ENCODE measurements at places on chromosomes 7 and 10. TPM values are rescaled to one million over a fixed set of nuclear protein-coding genes. Genes with fewer than 3 reads are reported as not detected.

The PDE1C gene
- 14.9 TPM for total RNA-seq

The VWDE gene
- 1.8 TPM for total RNA-seq

The CRHR2 gene
- not detected for total RNA-seq

The CPA2 gene
- total RNA-seq: not detected

DNA sequence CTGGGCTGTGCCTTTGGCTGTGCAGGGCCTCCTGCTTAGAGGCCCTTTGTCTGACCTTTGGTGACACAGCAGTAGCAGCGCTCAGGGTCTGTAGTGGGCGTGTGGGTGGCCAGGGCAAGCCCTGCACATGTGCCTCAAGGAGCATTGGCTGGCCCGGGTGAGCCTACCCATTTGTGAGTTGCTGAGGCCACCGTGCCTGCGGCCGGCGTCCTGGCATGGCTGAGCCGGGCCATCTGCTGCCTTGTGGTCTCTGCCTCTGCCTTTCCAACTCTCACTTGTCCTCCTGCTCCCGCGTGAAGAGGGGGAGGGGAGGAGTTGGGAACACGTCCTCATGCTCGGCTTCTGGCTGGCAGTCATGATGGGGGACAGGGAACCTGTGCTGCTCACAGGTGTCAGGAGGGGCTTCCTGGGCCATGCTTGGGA lies 9.2 kb upstream of the ORAI2 start:
- H3K27me3 ChIP-seq: no peaks in the 10 kb centered on the region
- H3K27ac ChIP-seq: no peak overlapping the region
- peaks cover 8% of the 10 kb centered on the region for H3K36me3 ChIP-seq
- DNase-seq: no peak
- no peak overlapping the region for H3K4me3 ChIP-seq

GRCh38 chr7:134554417-134554966 lies 5.6 kb downstream of the AKR1B15 start:
- no peaks in the 10 kb centered on the region for H3K36me3 ChIP-seq
- H3K4me3 ChIP-seq: no peak overlapping the region

- H3K27me3 ChIP-seq: no peaks in the 10 kb centered on the region
- H3K4me3 ChIP-seq: no peak overlapping the region
- no peaks in the 10 kb centered on the region for H3K4me1 ChIP-seq
- H3K36me3 ChIP-seq: peaks cover 69% of the 10 kb centered on the region
Measured at GRCh38 chr7:98911916-98912315, 33.6 kb downstream of the TRRAP start.

DNA sequence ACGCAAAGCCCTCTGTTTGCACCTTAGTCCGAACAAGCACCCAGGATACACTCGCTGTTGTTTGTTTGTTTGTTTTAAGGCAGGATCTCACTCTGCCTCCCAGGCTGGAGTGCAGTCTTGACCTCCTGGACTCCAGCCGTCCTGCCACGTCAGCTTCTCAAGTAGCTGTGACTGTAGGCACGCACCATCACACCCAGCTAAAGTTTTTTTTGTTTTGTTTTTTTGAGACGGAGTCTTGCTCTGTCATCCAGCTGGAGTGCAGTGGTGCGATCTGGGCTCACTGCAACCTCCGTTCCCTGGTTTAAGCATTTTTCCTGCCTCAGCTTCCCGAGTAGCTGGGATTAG lies 76.8 kb downstream of the CTBP2 start:
- DNase-seq: peak; percentile 77
- no peak overlapping the region for H3K4me3 ChIP-seq
- no peaks in the 10 kb centered on the region for H3K27me3 ChIP-seq
- H3K36me3 ChIP-seq: peaks cover 10% of the 10 kb centered on the region
- peaks cover 30% of the 10 kb centered on the region for H3K4me1 ChIP-seq
- peak overlapping the region; percentile 89 for H3K27ac ChIP-seq

GRCh38 chr7:50266635-50267386 lies 37.7 kb upstream of the IKZF1 start:
- H3K36me3 ChIP-seq: no peaks in the 10 kb centered on the region
- no peaks in the 10 kb centered on the region for H3K4me1 ChIP-seq
- H3K4me3 ChIP-seq: no peak overlapping the region
- no peak overlapping the region for H3K27ac ChIP-seq
- DNase-seq: no peak

DNA sequence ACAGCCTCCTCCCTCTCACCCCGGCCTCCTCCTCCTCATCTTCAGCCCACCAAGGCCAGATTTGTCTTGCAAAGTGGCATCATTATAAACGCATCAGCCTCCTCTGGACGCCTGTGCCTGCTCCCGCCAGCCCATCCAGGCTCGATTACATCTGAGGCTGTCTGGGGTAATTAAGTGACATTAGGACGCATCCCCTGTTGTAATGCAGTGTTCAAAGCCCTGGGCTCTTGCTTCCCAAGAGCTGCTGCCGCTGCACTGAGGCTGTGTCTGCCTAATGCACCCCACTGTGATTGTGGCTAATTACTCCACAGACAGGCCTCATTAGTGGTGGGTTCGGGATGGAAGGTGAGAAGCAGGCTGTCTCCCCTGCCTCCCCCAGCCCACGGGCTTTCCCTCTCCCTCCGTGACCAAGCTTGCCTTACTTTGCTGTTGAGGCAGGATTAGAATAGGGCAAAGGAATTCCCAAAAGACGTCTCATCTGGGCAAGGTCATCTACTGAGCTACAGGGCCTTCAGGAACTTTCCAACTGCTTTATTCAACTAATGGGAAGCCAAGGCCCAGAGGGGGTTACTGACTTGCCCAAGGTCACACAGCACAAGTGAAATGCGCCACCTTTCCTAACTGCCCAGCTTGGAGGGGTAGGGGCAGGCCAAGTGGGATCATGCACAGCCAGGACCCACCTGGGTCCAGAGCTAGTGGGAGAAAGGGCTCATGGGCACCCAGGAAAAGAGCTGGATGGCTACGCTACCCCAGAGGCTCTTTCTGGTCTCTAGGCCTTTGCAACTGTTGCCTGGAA lies 66.2 kb upstream of the PCBD1 start:
- H3K27ac ChIP-seq: no peak overlapping the region
- H3K4me3 ChIP-seq: no peak overlapping the region
- no peaks in the 10 kb centered on the region for H3K4me1 ChIP-seq
- no peaks in the 10 kb centered on the region for H3K36me3 ChIP-seq
- no peak for DNase-seq

- H3K4me3 ChIP-seq: no peak overlapping the region
- H3K36me3 ChIP-seq: no peaks in the 10 kb centered on the region
- no peak for DNase-seq
- H3K27me3 ChIP-seq: peaks cover 6% of the 10 kb centered on the region
- H3K27ac ChIP-seq: no peak overlapping the region
Measured at GRCh38 chr10:69492091-69492745, 41.0 kb downstream of the TSPAN15 start.

DNA sequence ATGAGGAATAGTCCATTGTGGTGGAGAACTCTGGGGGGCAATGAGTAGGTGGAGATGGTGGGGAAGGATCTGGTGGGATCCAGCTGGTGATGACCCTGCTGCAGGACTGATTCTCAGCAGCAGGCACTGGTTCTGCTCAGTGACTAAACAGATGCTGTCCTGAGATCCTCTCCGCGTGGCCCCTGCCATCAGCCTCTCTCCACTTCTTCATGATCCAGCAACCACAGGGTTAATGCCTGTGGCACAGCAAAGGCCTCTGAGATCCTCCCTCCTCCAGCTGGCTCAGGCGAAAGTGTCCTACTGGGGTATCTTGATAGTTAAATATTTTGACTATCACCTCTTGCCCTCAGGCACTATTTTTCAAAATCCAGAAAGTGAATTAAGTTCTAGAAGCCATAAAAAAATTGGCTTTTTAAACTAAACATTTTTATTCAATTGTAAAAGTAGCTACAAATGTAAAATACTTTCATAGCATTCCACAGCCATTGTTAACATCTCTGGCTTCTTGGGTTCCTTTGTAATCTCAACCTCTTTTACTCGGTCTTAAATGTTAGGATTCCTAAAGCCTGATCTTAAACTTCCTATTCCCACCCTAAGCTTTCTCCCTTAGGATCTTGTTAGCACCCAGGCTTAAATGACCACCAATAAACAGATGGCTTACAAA lies 13.1 kb downstream of the PLAU start:
- DNase-seq: no peak
- no peak overlapping the region for H3K4me3 ChIP-seq
- no peaks in the 10 kb centered on the region for H3K36me3 ChIP-seq
- no peaks in the 10 kb centered on the region for H3K27me3 ChIP-seq

DNA sequence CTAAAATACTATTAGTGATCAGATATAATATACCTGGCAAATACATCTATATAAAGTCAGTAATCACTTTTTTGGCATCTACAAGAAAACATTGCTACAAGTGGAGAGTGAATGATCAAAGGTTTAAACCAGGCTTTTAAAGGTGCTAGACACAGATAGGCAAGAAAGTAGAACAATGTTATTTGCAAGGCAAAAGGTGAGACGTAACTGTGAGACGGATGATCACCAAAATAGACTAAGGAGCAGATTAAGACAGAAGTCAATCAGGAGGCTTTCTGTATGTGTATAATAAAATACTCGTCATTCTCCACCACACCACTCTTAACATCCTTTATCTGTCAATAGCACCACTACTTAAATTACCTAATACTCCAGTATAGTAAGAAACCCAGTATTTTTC lies 8.3 kb downstream of the ANXA7 start:
- no peaks in the 10 kb centered on the region for H3K36me3 ChIP-seq
- H3K27ac ChIP-seq: no peak overlapping the region
- H3K4me1 ChIP-seq: no peaks in the 10 kb centered on the region

DNA sequence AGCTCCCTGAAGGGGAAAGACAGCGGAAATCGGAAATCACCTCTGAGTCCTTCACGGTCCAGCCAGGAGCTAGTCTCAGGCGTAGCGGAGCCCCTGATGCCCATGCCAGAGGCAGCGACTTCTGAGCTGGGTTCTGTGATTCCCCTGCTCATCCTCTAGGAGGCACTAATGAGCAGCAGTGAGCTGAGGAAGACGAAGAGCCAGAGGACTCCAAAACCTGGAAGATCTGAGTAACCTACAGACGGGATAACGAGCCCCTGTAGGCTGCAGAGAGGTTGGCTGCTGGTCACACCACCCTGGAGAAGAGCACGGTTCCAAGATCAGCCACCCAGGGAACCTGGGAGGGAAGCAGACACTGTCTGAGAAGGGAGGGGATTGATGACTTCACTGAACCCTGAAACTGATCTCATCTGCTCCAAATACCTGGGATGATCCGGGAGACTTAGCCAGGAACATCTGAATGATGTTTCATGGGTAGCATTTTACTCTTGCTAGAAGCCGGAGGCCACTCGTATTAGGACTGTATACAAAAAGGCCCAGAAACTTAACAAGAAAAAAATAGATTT lies 304.1 kb downstream of the PAXIP1 start:
- no peak for DNase-seq
- H3K27ac ChIP-seq: peak overlapping the region; percentile 38
- peaks cover 11% of the 10 kb centered on the region for H3K4me1 ChIP-seq
- no peaks in the 10 kb centered on the region for H3K27me3 ChIP-seq
- no peak overlapping the region for H3K4me3 ChIP-seq
- H3K36me3 ChIP-seq: no peaks in the 10 kb centered on the region

All from astrocyte (in vitro differentiated cells and primary cell).